ENCODE measurements at places on chromosomes 11 and 22.

DNA sequence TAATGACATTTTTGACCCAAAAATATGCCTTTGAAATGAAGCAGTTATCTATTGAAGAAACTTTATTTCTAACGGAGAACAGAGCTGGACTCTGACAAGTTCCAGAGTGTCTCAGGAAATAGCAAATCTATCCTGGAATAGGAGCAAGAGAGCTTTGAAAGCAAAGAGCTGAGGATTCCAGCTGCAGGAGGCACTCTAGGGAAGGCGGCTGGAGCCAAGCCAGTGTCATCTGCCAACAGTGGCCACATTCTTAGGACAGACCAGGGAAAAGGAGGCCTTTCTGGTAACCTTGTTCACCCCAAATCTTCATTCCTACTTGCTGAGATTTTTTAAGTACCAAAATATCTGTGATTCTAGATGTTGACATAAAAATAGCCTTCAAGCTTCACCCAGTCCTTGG lies 493.5 kb upstream of the B3GAT1 start:
- DNase-seq = no peak

DNA sequence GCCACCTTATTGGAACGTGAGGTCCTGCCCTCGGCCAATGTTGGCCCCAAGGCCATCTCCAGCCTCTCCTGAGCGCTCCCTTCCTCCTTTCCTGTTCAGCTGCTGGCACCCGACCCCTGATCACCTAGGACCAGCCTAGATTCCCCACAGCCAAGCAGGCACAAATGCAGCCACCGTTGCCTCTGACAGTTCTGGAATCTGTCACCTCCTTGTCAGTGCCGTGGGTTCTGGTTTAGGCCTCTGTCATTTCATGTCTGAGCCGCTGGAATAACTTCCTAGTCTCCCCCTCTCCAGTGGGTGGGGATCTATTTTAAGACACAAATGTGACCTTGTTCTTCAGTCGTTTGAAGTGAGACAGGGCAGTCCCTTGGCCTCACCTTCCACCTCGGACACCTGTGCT lies 29.7 kb downstream of the FADS3 start:
- DNase-seq = no peak

DNA sequence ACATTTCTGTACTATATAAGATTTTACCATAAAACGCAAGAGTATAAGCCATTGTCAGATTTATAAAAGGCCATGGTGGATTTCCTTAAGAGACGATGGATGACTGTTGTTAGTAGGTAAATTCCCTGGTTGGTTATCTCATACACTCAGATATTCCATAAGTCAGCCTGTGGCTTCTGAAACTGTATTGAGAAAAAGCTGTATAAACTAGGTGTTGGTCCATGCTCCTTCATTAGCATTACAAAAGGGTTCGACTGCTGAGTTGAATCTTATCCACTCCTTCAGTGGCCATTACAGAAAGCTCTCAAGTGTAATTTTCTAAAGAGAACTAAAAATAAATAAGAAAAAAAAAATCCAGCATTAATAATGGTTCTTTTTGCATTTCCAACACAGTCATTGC lies 5.3 kb downstream of the GRAP2 start:
- no peak for DNase-seq

DNA sequence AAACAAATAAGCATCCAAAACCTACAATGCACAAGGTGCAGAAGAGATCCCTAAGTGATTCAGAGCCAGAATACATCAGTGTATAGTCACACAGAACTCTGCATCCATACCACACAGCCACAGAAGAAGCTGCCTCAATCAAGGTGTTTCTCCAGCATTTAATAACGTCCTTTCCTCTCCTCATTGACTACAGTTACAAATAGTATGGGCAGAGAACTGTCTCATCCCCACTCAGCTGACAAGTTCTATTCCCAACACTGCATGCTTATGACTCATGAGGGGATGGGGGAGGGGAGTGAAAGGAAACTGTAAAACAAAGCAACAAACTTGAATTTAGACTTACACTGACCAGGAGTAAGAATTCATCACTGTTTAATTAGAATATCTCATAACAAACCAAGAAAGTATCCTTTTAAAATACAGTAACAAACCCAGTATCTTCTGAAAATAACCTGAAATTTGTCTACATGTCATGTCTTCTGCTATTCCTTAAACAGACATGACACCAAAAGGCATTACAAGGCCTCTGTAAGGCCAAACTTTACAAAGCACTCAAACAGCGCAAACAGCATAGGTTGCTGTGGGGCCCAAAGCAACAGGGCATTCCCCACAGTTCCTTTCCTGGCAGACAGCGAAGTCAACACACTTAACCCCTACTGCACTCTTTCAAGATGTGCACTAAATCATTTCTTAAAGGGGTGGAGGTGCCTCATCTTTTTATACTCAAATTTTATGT lies 29.3 kb downstream of the CELF1 start:
- no peak for DNase-seq

GRCh38 chr11:35235936-35236666 lies 97.1 kb downstream of the CD44 start:
- no peak for DNase-seq

- no peak for DNase-seq
These were observed 6.5 kb downstream of the POU2AF1 start for GRCh38 chr11:111372538-111372937.

GRCh38 chr11:2942872-2943710 lies 13.9 kb upstream of the PHLDA2 start:
- no peak for DNase-seq

- no peak for DNase-seq
These were observed 28.5 kb upstream of the CSNK1E start for GRCh38 chr22:38345782-38346181.

DNA sequence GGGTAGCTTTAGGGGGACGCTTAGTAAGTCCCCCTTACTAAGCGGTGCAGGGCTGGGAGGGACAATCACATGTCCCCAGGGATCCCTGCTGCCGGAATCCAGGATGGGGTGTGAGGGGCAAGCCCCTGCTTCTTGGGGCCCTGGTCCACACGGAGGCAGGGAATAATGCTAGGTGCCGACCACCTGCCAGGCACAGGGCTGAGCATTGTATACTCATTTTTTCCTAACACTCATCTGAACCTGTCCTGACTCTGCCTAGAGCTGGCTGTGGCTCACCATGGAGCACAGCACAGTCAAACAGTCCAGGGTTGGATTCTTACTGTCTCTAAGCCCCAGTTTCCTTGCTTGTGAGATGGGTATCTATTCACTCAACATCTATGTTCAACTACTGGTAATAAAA lies 1.4 kb upstream of the LTBP3 start:
- DNase-seq = no peak

- DNase-seq = peak; percentile 21
These were observed 519 bp upstream of the ART5 start for GRCh38 chr11:3642071-3642951.

DNA sequence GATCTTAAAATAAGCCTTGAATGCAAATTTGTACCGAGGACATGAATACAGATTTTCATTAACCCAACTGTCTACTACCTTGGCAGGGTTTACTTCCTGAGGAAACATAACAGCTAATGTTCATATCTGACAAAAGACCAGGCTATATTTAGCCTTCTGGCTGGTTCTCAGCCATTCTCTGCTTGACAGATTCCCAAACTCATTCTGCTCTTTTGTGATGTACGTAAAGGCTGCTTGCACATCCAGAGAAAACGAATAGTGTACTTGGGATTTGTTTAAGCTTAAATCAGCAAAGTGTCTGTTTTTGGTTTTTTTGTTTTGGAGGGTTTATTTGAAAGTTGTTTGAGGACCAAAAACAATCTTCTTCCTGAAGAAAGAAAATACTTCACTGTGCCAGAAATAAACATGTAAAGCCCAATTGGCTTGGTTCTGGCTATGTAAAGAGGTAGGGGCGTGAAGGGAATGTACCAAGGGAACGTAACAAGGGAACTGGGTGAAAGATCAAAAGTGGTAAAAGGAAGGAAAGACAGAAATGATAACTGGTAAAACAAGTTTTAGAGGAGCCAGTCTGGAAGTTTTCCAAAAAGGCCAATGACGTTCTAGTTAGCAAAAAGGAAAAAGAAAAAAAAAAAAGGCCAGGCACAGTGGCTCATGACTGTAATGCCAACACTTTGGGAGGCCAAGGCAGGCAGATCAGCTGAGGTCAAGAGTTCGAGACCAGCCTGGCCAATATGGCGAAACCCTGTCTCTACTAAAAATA lies 21.4 kb upstream of the CRTAM start:
- no peak for DNase-seq

- DNase-seq = no peak
These were observed 52.1 kb downstream of the ALG9 start for GRCh38 chr11:111819161-111819828.

DNA sequence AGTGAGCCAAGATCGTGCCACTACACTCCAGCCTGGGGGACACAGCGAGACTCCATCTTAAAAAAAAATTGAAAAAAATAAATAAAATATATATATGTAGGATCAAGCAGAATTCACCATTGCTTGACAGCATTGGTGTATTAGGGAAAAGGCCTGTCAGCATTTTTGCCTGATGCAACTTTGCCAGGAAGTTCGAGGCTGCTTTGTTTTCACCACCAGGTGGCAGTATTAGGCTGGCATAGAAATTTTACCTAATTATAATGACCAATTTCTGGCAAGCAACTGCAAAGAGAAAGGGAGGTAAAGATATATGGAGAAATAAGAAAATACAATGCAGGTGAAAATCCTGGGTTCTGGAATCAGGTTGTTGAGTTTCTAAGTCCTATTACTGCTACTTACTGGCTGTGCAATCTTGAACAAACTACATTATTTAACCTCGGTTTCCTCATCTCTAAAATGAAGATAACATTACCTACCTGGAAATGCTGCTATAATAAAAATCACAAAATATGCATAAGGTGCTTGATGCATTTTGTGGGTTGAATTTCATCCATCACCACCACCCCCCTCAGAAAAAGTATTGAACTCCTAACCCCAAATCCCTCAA lies 24.7 kb downstream of the LAYN start:
- no peak for DNase-seq

GRCh38 chr11:8767466-8768142 lies 85.0 kb downstream of the RPL27A start:
- DNase-seq = no peak

DNA sequence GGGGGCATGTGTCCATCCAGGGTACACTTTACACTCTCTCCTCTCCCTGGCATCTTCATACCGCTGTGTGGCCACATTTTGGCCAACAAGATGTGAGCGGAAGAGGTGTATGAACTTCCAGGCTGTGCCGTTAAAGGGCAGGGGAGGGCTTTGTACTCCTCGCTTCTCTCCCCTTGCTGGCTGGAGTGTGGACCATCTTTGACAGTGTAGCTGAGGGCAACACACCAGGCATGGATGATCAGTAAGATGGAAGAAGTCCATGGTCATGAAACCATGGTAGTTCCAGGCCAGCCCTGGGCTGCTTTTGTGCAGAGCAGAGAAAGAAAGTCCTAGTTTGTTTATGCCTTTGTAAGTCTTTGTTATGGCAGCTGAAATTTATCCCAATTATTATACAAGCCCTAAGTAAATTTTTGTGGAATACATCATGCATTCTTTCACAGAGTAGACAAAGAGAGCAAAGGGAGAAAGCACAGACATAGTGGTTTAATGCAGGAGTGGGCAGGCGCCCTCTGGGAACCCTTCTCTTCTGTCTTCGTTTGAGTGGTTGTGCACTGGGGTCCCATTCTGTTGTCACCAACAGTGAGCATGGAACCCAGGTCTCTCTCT lies 70.4 kb downstream of the FBXO7 start:
- DNase-seq = no peak

GRCh38 chr22:48828688-48829087 lies 999.0 kb downstream of the BRD1 start:
- no peak for DNase-seq

GRCh38 chr11:57545883-57546282 lies 8.5 kb downstream of the SMTNL1 start:
- DNase-seq = no peak

DNA sequence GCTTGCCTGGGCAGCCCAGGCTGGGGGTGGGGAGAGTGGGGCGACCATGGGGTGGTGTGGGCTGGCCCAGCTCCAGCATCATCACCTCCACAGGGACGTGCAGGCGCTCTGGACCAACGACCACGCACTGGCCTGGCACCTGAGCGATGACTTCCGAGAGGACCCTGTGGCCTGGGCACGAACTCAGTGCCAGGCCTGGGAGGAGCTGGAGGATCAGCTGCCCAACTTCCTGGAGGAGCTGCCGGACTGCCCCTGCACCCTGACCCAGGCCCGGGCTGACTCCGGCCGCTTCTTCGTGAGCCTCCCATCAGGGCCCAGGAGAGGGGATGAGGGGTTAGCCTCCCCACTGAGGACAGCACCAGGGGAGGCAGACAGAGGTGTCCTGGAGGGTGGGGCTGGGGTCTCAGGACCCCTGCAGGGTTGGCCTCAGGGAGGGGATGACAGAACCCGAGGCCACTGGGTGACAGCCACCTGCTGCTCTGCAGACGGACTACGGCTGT lies 3.8 kb downstream of the SUSD2 start:
- no peak for DNase-seq

- no peak for DNase-seq
These were observed 3.5 kb upstream of the ARFGAP2 start for GRCh38 chr11:47180006-47180787.

DNA sequence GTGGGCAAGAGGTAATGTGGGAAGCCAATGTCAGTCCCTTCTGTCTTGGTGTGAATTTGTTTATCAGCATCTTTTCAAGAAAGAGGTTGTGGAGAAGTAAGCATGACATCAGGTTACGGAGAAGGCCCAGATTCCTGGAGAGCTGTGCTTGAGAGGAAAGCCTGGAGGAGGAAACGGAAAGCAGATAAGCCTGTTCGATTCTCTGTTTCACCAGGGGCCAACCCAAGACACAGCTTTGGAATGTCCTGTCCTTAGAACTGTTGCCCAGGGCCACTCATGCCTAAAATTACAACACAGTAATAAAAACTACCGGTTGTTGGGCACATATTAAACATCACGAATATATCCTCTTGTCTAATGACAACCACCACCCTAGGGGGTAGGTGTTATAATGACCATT lies 148.5 kb downstream of the NAV2 start:
- DNase-seq = no peak

DNA sequence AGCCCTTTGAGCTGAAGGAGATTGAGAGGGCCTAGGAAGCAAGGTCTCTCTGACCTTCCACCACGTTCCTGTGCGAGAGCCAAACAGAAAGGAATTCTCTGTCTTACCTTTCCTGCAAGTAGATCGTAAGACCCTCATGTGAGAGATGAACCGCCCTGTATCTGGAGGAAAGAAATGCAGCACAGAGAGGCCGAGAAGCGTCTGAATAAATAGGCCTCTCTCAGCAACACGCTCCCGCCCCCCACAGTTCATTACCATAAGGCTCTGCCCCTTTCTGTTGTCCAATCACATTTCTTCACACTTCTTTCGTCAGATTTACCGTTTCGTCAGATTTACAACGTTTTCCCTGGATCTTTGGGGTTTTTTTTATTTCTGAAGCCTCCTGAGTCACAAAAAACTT lies 90.3 kb downstream of the BLID start:
- no peak for DNase-seq

- no peak for DNase-seq
These were observed 447.3 kb downstream of the NTM start for GRCh38 chr11:131817687-131818188.

DNA sequence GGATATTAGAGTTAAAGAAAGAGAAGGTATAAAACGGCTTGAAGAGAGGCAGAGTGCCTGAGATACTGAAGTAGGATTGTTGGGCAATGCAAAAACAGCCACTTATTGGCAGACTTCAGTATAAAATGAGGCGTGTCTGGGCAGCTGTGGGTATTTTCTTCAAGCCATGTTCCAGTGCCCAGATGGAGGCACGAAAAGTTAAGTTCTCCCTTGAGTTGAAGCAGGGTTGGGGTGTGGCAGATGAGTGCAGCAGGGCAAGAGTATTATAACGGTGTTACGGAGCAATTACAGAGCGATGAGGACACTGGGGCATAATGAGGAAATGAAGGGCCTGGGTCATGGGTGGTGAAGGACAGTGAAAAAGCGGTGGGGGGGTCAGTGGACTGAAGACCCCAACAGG lies 73.7 kb upstream of the CREB3L1 start:
- DNase-seq = no peak

Data from cortex of kidney (tissue), 1 donor.